ENCODE measurements at places on chromosomes 2 and 18. TPM values are rescaled to one million over a fixed set of nuclear protein-coding genes. Genes with fewer than 3 reads are reported as not detected.

The NRP2 gene
- 58.4 TPM for total RNA-seq

The SS18 gene
- 98.7 TPM for total RNA-seq

The LRRC30 gene
- not detected for total RNA-seq

The ITPRID2 gene
- 94.5 TPM for total RNA-seq

The REG3G gene
- total RNA-seq = not detected

GRCh38 chr2:23323198-23323916, 61.6 kb upstream of the KLHL29 start:
- no peaks in the 10 kb centered on the region for H3K36me3 ChIP-seq
- no peak overlapping the region for H3K4me3 ChIP-seq
- DNase-seq = no peak
- no peaks in the 10 kb centered on the region for H3K4me1 ChIP-seq
- H3K27ac ChIP-seq = no peak overlapping the region
- peaks cover 37% of the 10 kb centered on the region for H3K27me3 ChIP-seq

DNA sequence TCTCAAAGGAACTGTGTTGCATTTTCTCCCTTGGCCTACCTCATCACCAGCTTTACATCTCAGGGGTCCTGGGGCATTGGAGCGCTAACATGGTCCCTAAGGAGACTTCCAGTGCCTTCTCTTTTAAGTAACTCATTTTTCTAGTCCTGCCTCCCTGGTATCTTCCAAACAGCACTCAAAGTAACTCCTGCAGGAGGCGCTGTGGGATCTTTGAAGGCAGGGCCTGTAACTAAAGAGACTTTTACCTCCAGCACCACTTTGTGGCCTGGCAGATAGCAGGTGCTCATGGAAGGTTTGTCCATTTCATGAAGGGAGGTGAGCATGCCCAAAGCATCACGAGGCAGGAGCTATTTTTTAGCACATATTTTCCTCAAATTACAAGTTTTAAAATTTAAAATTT, 411.0 kb upstream of the GYPC start:
- H3K27me3 ChIP-seq = no peaks in the 10 kb centered on the region
- H3K4me3 ChIP-seq = no peak overlapping the region
- no peak for DNase-seq
- no peaks in the 10 kb centered on the region for H3K36me3 ChIP-seq
- no peaks in the 10 kb centered on the region for H3K4me1 ChIP-seq

DNA sequence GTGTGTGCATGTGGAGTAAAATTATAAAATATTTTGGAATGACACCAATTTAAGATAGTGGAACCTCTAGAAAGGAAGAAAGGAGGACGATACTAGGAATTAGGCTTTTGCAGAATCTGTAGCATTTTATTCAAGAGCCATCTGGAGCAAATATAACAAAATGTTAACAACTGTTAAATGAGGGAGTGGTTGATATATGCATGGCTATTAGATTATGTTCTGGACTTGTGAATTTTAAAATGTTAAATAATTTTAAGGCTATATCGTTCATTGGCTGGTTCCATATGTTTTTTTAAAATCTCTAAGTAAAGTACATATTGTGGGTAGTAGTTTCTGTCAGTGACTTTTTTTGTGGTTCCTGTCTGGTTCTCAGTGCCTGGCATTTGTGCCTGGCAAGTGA, 123.2 kb downstream of the PKP4 start:
- no peak for DNase-seq
- H3K36me3 ChIP-seq = peaks cover 40% of the 10 kb centered on the region
- H3K27ac ChIP-seq = no peak overlapping the region

DNA sequence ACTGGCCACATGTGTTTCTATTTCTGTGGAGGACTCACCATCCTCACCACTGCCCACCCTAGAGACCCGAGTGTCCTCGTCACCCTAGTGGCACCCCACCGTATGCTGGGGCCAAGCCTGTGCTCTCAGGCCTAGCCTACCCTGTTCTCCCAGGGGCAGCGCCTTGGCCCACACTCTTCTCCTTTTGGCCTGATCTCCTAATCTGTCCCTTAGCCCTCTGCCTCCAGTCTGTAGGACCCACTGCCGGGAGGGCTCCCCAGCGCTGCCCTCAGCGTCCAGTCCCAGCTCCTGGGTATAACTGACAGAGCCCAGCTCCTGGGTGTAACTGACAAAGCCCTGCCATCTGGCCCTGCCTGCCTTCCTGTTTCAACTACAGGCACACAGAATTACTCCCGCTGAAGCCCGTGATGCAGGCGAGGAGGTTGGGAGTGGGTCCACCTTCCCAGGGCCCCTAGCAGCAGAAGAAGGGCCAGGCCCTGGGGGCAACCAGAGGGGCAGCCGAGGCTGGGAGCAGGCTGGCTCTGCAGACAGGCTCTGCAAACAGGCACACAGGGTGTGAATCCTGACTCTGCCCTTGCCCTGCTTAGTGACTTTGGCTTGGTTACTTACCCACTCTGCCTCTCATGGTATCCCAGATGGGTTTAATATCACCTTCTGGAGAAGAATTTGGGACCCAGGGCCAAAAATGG, 25.6 kb upstream of the PTMA start:
- no peak overlapping the region for H3K27ac ChIP-seq
- peaks cover 10% of the 10 kb centered on the region for H3K4me1 ChIP-seq
- H3K36me3 ChIP-seq = no peaks in the 10 kb centered on the region
- H3K4me3 ChIP-seq = peak overlapping the region; percentile 19
- no peaks in the 10 kb centered on the region for H3K27me3 ChIP-seq

GRCh38 chr18:77089723-77090285, 42.8 kb downstream of the MBP start:
- peak overlapping the region; percentile 80 for H3K27ac ChIP-seq
- H3K4me1 ChIP-seq = peaks cover 57% of the 10 kb centered on the region
- DNase-seq = no peak
- H3K4me3 ChIP-seq = no peak overlapping the region
- H3K36me3 ChIP-seq = no peaks in the 10 kb centered on the region

- peaks cover 2% of the 10 kb centered on the region for H3K4me1 ChIP-seq
- no peak overlapping the region for H3K4me3 ChIP-seq
- H3K36me3 ChIP-seq = no peaks in the 10 kb centered on the region
- peaks cover 2% of the 10 kb centered on the region for H3K27me3 ChIP-seq
Measured at GRCh38 chr2:128563348-128563687, 244.7 kb upstream of the HS6ST1 start.

DNA sequence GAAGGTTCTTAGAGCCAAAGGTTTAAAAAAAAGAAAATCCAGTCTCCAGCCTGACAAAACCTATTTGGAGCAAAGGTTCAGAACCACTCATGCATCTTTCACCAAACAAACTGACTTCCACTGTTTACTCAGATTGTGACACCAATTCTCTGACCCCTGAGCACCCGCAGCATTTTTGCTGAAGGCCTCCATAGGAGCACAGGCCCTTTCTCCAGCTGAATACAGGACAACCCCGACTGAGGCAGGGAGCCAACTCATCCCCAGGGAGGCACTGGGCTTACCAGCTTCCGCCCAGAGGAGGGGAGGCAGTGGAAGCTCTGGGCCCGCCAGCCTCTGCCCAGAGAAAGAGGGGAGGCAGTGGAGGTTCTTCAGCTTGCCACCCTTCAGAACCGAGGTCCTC, 51.0 kb upstream of the CNGA3 start:
- no peak overlapping the region for H3K4me3 ChIP-seq
- DNase-seq = no peak
- no peak overlapping the region for H3K27ac ChIP-seq
- H3K27me3 ChIP-seq = peaks cover 22% of the 10 kb centered on the region

DNA sequence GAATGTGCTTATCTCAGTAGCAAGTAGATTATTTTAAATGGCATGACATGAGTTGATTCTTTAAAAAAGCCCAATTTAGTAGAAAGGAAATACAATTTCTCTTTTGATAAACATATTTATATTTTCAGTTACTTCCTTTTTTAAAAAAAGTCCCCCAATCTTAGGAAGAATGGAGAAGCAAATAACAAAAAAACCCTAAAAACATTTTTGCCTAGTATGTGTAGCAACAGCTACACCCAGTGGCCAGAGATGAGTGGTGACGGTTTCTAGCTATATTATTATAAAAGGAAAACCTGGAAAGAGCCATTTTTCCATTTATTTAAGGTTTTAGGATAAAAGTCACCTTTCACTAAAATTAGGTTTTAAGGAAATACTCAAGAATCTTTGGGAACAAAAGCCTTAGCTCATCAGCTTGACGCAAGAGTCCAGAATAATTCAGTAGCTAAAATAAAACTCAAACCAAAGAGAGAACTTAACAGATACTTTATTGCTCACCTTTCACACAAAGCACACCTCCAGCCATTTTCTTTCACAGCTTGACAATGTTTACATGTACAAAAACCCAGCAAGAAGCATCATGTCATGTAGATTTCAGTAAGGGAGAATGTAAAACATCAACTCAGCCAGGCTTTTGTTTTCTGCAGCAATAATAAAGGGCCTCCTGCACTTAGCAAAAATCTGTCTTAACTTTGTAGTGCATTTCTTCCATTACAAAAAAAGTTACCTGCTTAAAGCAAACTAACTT, 15.7 kb downstream of the FAM98A start:
- H3K4me3 ChIP-seq = no peak overlapping the region
- peaks cover 9% of the 10 kb centered on the region for H3K4me1 ChIP-seq
- no peaks in the 10 kb centered on the region for H3K27me3 ChIP-seq
- DNase-seq = no peak
- peaks cover 25% of the 10 kb centered on the region for H3K36me3 ChIP-seq
- H3K27ac ChIP-seq = no peak overlapping the region

DNA sequence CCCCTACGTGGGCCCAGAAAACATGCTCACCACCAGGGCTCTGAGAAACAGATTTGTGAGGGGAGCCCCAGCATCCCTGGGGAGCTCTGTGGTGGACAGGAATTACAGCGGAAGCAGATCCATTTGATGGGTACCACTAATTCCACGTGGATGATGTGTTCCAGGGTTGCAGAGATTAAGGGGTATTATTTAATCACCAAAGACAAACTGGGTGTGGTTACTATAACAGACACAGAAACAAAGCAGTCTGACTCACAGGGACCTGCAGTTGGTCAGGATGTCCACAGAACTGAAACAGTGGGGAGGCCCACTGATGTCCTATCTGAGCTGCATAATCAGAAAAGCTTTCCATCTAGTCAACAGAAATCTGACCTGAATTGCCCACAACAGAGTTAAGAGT, 65.8 kb downstream of the PSMG2 start:
- DNase-seq = no peak
- H3K4me1 ChIP-seq = no peaks in the 10 kb centered on the region
- no peak overlapping the region for H3K4me3 ChIP-seq
- H3K27ac ChIP-seq = no peak overlapping the region
- no peaks in the 10 kb centered on the region for H3K36me3 ChIP-seq

GRCh38 chr18:10377956-10378355, 76.5 kb upstream of the APCDD1 start:
- no peaks in the 10 kb centered on the region for H3K36me3 ChIP-seq
- peaks cover 4% of the 10 kb centered on the region for H3K27me3 ChIP-seq
- peak overlapping the region; percentile 47 for H3K27ac ChIP-seq
- H3K4me1 ChIP-seq = peaks cover 41% of the 10 kb centered on the region

GRCh38 chr2:116145031-116145430, 1669.5 kb upstream of the DDX18 start:
- DNase-seq = no peak
- H3K27me3 ChIP-seq = no peaks in the 10 kb centered on the region
- no peak overlapping the region for H3K4me3 ChIP-seq
- H3K36me3 ChIP-seq = no peaks in the 10 kb centered on the region
- H3K4me1 ChIP-seq = no peaks in the 10 kb centered on the region

- no peak for DNase-seq
- no peaks in the 10 kb centered on the region for H3K36me3 ChIP-seq
- H3K4me3 ChIP-seq = no peak overlapping the region
- H3K27me3 ChIP-seq = no peaks in the 10 kb centered on the region
- no peak overlapping the region for H3K27ac ChIP-seq
Measured at GRCh38 chr18:67682516-67682915, 166.0 kb upstream of the DSEL start.

DNA sequence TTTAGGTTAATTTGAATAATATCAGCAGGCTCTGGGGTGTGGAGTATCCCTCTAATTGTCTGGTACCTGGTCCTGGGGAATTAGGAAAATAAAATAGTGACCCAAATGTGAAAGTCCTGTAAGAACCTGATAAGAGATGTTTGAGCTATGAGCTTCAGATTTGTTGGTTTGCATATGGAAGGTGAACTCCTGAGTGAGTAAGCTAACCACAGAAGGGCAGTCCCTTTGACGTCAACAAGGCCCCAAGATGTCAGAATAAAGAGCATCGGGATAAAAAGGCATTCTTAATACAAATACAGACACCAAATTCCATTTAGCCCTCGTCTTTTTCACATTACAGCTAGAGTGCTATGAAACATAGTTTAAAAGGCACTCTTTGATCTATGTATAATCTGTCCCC, 1366.3 kb upstream of the TMEFF2 start:
- DNase-seq = no peak
- peaks cover 4% of the 10 kb centered on the region for H3K4me1 ChIP-seq
- no peaks in the 10 kb centered on the region for H3K36me3 ChIP-seq

DNA sequence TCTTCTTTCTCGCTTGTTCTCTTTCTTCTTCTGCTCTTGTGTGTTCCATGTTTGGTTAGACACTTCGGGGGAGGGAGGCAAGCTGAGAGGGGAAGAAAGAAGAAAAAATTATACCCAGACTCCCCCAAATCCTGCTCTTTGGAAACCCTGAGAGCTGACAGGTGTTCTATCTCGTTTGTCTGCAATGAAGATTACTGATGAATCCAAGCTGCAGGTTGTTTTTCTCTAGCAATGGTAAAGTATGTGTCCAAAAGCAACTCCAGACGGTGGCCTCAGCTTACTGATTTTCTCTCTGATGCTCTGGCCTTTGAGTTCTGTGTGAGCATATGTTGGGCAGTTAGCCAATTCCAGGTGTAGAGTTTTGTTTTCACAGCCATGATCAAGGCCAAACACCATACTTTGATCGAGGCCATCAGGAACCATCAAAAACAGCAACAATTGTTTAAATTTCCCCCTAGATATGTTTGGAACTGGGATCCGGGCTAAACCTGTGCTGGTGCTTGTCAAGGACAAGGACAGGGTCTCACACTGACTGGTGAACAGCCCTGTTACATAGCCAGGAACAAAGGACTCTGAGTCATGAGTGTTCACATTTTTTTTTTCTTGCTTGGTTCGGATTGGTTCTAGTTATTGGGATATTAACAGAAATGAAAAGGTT, 142.0 kb downstream of the PRKCE start:
- H3K4me1 ChIP-seq = no peaks in the 10 kb centered on the region
- DNase-seq = no peak
- no peak overlapping the region for H3K4me3 ChIP-seq
- no peak overlapping the region for H3K27ac ChIP-seq
- H3K27me3 ChIP-seq = no peaks in the 10 kb centered on the region

GRCh38 chr2:65980531-65980930, 454.4 kb upstream of the MEIS1 start:
- H3K27me3 ChIP-seq = no peaks in the 10 kb centered on the region
- no peaks in the 10 kb centered on the region for H3K4me1 ChIP-seq
- H3K4me3 ChIP-seq = no peak overlapping the region

DNA sequence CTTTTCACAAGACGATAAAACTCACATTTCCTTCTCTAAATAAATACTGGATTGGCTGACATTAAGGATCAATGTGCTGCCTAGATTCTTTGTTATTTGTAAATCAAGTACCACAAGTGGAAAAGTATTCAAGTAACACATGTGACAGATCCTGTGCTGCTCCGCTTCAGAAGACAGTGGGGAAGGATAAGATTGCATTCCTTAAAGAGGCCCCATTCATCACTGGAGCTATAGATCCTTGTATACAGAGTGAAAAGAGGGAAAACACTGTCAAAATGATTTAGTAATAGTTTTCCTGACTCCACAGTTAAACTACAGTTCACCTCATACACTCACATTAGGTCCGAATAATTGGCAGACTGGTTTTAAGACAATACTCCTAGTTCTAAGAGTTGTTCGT, 108.0 kb upstream of the CSRNP3 start:
- H3K27me3 ChIP-seq = no peaks in the 10 kb centered on the region
- DNase-seq = no peak
- H3K27ac ChIP-seq = no peak overlapping the region
- peaks cover 10% of the 10 kb centered on the region for H3K4me1 ChIP-seq
- no peak overlapping the region for H3K4me3 ChIP-seq

- no peaks in the 10 kb centered on the region for H3K27me3 ChIP-seq
- H3K4me3 ChIP-seq = no peak overlapping the region
- H3K27ac ChIP-seq = no peak overlapping the region
- peaks cover 3% of the 10 kb centered on the region for H3K4me1 ChIP-seq
Measured at GRCh38 chr2:52258038-52258437, 1226.1 kb upstream of the NRXN1 start.
